ENCODE measurements at places on chromosomes 6 and 20.
A peak's percentile ranks its signal among the peaks of the same experiment; 100 is the strongest.

GRCh38 chr20:37376791-37377190, 30.9 kb downstream of the SRC start:
- no peak for DNase-seq

DNA sequence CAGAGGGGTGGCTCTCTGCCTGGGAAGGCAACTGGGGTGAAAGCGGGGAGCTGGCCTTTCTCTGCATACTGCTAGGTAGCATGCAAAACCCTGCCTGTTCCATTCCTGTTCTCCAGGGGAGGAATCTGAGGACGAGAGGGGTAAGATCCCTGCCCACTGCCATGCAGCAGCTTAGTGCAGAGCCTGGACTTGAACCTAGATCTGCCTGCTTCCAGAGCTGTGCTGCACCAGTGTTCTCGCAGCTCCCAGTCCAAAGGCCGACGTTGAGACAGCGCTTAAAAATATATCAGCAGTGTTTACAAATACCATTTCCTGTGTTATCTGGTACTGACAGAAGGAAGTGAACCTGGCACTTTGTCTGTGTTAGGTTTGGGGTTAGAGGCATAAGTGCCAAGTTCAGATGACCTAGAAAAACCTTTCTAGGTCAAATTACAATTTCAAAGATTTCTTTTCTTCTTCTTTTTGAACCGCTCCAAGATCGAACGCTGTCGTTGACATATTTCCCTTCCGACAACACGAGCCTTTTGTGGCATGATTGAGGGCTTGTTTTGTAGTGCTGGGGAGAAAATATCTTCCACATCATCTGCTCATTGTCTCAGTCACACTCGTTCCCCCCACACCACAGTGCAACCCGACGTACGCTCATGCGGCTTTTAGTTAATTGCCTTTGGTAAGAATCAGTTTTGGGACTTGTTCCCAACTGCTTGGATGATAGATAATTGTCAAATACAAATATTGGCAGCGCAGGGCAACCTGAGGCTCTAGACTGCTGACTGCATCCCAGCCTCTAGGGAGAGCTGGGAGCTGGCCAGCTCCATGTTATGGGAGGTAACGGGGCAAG, 44.6 kb downstream of the TOX2 start:
- no peak for DNase-seq

- DNase-seq = no peak
These were observed 22.0 kb downstream of the LYRM2 start for GRCh38 chr6:89616531-89616930.

DNA sequence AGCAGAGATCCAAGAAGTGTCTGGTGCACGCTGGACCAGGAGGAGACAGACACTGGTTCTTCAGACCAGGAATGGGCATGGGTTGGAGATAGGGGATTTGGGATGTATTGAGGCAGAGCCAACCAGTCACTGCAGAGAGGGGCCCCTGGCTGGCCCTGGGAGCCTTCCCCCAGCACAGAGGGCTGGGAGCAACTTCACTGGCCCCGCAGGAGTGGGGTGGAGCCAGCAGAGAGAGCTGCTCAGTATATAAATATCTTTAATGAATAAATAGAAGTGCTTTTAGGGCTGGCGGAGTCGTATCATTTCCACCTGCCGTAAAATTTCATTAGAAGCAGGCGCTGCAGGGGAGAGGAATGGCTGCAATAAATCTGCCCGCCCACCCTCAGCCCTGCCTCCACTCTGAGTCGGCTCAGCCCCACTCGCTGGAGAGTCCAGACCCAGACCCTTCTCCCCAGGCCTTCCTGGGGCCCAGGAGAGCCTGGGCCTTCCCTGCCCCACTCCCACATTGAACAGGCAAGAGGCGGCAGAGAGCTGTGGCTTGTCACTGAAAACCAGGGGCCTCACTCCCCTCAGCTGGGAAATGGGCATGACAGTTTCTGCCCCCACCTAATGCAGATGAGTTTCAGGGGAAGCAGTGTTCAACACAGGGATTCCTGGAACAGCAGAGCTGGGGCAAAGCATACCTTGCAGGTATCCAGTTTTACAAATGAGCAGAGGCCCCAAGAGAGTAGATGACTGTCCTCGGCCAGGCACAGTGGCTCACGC, 23.9 kb upstream of the VSTM2L start:
- no peak for DNase-seq

DNA sequence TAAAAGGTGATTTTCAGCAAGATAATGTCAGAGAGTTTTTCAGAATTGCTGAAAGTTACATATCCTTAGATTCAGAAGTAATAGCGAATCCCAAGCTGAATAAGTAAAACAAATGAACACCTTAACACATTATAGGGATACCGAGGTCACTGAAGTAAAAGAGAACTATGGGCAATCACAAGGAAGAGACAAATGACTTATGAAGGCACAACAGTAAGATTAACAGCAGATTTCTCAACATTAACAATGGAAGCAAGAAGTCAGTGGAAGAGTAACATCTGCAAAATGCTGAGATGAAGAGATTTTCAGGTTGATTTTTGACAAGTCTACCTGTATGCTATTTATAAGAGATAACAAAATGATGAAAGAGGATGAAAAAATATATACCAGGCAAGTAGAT, 86.1 kb upstream of the EZR start:
- DNase-seq = no peak

DNA sequence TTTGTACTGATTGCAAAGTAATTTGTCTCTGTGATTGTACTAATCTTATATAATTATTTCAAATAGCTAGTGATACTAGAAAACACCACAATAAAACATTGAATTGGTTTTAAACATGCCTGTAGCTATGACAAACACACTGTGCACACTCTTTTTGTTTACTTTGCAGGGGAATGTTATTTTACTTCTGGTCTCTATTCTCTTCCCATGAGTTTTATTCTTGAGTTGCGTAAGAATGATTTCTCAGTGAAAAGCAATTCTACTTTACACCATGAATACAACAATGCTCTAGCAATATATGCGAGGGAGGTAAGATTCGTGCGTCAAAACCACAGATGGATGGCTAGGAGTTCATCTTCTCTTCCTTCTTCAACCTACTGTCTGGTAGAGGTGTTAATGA, 68.4 kb upstream of the PHACTR1 start:
- DNase-seq = no peak

- no peak for DNase-seq
These were observed 82.4 kb downstream of the TMEM242 start for GRCh38 chr6:157240960-157241311.

DNA sequence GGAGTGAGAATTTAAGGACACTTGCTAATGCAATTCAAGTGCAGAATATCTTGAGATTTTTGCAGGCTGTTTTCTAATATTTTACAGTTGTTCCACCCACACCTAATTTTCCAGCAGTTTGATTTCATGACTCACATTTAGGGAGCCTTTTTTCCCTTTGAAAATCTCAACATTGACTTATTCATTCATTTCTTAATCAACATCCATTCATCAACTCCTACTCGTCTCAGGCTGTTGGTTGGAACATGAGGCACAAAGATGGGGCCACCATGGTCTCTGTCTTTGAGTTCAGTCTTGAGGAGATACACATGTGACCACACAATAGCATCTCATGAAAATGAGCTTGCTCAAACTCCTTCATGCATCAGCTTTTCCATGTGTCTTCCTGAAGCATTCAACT, 135.6 kb downstream of the UNC5CL start:
- DNase-seq = no peak

- no peak for DNase-seq
These were observed 10.9 kb downstream of the CASP8AP2 start for GRCh38 chr6:89840538-89840937.

DNA sequence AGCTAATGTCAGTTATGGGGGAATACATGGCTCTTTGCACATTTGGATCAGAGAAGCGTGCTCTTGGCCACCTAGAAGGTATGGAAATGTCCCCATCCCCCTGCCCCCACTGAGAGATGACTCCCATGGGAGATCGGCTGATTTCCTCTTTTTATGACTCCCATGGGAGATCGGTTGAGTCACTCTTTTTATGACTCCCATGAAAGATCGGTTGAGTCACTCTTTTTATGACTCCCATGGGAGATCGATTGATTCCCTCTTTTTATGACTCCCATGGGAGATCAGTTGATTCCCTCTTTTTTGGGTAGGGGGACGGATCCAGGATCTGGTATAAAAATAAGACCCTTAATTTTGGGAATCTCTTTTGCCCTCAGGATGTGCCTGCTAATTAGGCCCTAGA, 10.3 kb upstream of the TAAR9 start:
- no peak for DNase-seq

DNA sequence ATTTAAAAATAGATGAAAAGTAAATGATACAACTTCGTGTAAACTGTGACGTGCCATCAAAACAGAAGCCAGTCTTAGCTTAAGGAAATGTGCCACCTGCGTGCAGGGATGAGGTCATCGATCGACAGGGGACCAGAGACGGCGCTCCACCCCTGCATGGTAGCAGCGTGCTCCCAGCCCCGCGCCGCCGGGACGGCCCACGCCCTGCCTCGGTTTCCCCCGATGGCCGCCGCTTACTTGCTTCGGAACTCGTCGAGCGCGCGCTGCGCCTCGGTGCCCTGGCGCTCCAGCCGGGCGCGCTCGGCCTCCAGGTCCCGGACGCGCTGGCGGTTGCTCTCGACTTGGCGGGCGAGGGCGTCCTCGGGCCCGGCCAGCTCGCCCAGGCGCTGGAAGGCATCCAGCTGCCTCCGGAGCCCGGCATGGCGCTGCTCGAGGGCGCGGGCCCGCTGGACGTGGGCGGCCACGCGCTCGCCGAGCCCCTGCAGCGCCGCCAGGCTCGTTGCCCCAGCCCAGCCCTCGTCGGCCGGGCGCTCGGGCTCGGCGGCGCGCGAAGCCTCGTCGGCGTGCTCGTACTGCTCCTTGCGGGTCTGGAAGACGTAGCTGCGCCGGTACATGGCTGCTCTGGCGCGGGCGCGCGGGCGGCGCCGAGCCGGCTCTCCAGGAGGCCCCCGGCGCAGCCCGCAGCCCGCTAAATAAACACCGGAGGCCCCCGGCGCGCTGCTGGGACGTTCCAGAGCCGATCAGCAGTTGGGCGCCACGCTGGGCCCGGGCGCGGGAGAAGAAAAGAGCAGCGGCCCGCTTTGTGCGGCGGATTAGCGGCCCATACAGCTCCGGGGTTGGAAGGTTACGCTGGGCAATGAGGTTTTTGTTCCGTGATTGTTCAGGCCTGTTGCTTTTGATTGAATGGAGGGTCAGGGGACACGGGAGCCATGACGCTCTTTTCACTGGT, at the start of gene BFSP1:
BFSP1 (minus strand) TSS at position 664 of the 949 bp plus-strand sequence; CDS start at position 614, 50 bp downstream.
- DNase-seq = peak; percentile 34

- no peak for DNase-seq
These were observed 1.9 kb upstream of the TMEM242 start for GRCh38 chr6:157325069-157325805.

- DNase-seq = no peak
These were observed 91.6 kb downstream of the MAP3K7 start for GRCh38 chr6:90495216-90495817.

- DNase-seq = peak; percentile 70
These were observed 5.3 kb upstream of the HSPA1B start for GRCh38 chr6:31822036-31822821.

DNA sequence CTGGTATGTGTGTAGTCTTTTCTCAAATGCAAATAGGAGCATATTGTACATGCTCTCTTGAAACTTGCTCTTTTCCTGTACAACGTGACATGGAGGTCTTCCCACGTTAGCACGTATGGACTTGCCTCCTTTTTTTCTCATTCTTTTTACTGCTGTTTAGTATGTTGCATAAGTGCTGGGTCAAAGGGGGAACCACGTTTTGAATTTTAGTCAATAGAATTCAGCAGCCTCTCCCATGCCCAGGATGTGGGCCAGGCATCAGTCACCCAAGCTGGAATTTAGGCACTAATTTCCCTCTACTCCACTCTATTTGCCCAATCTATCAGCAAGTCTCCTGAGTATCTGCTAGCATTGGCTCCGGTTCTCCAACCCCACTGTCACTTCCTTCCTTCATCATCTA, 41.5 kb upstream of the RNF24 start:
- DNase-seq = no peak

- DNase-seq = no peak
These were observed 245.3 kb downstream of the FARS2 start for GRCh38 chr6:5506597-5506996.

Measured in occipital lobe (tissue), 3 donors.